ENCODE measurements at places on chromosomes 1 and 21. TPM values are rescaled to one million over a fixed set of nuclear protein-coding genes. Genes with fewer than 3 reads are reported as not detected.

GRCh38 chr1:55062801-55063576 is 23.6 kb downstream of the PCSK9 start:
- H3K27me3 ChIP-seq: peaks cover 10% of the 10 kb centered on the region
- H3K36me3 ChIP-seq: peaks cover 3% of the 10 kb centered on the region
- H3K4me1 ChIP-seq: peaks cover 3% of the 10 kb centered on the region
- no peak overlapping the region for H3K27ac ChIP-seq

Gene CEPT1
- total RNA-seq: 127 TPM

DNA sequence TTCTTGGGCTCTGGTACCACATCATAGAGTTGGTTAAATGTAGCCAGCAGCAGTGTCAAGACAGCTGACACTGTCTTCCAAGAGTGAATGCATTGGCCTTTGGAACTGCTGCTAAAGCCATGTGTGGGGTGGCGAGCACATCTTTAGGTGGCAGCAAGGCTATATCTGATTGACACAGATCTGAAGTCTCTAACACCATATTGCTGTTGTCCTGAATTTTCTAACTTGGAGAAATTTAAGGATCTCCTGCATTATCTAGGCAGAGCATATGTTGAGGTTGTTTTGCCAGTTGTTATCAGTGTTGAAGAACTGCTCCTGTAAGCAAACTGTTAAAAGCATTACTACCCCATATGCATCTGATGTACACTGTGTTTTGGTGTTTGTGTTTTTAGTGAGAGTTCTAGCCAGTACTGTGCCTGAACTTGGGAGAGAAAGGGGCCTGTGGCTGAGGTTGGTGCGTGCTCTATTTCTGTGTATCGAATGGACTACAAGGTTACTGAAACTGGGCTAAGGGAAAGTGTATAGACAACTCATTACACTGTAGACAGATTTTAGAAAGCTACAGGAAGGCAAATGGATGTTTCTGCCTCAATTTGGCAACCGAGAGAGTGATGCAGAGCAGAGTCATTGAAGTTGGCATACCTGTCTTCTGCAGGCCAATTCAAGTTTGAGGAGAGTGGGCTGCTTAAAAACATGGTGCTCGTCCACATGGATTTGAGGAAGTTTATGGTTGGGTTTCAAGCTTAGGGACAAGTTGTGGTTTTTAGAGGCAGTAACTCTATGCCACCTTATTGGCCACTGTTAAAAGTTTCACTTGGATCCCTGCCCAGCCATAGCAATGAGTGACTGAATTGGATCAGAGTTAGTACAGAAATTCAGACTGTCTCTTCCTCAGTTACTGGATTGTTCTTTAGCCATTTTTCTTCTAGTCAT is 16.9 kb downstream of the DYRK3 start:
- H3K4me3 ChIP-seq: no peak overlapping the region
- DNase-seq: no peak
- peaks cover 5% of the 10 kb centered on the region for H3K4me1 ChIP-seq

GRCh38 chr1:58157256-58157655 is 389.3 kb downstream of the OMA1 start:
- no peak overlapping the region for H3K27ac ChIP-seq
- no peaks in the 10 kb centered on the region for H3K36me3 ChIP-seq
- H3K4me3 ChIP-seq: no peak overlapping the region

- H3K4me1 ChIP-seq: peaks cover 8% of the 10 kb centered on the region
- H3K4me3 ChIP-seq: no peak overlapping the region
- DNase-seq: no peak
- H3K27me3 ChIP-seq: peaks cover 6% of the 10 kb centered on the region
These were observed 18.6 kb downstream of the ZBTB40 start for GRCh38 chr1:22470227-22470626.

GRCh38 chr1:192994141-192994540 is 65.0 kb downstream of the UCHL5 start:
- DNase-seq: no peak
- no peak overlapping the region for H3K27ac ChIP-seq
- no peaks in the 10 kb centered on the region for H3K4me1 ChIP-seq
- peaks cover 16% of the 10 kb centered on the region for H3K36me3 ChIP-seq

DNA sequence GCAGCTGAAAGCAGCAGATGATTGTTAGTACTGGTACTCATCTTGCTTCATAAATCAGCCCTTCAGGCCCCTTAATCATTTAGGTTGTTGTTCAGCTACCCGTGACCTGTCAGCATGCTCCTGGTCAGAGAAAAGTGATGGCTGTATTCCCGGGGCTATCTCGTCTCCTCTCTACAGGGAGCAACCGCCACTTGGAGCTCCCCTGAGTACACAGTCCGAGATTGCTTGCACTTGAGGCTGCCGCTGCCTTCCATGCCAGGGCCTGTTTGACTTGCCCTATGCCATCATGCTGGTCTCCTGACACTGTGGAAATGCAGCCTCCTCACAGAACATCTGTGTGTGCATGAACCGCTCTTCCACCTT is 97.5 kb downstream of the SPATA46 start:
- H3K27ac ChIP-seq: no peak overlapping the region
- no peak for DNase-seq
- H3K36me3 ChIP-seq: no peaks in the 10 kb centered on the region
- H3K4me1 ChIP-seq: peaks cover 9% of the 10 kb centered on the region
- peaks cover 7% of the 10 kb centered on the region for H3K27me3 ChIP-seq

Gene CRABP2
- total RNA-seq: 9.5 TPM

Gene DNAJC28
- total RNA-seq: 3.3 TPM

DNA sequence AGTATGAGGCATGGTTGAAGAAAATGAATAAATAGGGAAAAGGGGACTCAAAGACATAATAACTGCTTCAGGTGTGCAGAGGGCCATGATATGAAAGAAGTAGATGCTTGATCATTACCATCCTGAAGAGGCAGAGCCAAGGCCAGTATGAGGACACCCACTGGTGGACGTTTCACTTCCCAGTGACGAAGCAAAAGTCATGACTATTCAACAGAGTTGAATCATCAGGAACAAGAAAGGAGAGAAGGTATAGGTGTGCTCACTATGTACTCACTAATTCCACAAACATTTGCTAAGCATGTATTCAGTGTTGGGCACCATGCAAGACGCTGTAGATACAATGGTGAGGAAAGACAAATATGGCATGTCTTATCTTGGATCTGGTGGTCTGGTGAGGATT is 319.2 kb upstream of the RUNX1 start:
- no peaks in the 10 kb centered on the region for H3K4me1 ChIP-seq
- H3K4me3 ChIP-seq: no peak overlapping the region

DNA sequence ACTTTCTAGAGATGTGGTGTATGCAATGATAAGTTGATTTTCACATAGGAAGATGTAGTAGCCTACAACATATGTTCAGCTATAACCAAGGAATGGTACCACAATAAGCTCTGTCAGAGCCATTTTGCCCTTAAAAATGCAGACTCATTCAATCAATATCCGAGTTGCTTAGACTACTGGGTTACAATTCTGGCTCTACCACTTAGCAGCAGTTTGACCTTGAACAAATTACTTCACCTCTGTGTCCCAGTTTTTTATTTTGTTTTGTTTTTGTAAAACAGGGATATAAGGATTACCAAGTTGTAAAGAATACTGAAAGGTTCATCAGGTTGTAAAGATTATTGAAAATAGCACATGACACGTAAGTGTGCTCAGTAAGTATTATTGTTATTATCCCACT is 9.3 kb downstream of the EPS15 start:
- H3K4me1 ChIP-seq: peaks cover 14% of the 10 kb centered on the region
- no peak overlapping the region for H3K4me3 ChIP-seq
- peak overlapping the region; percentile 38 for H3K27ac ChIP-seq
- no peaks in the 10 kb centered on the region for H3K36me3 ChIP-seq

GRCh38 chr1:32831878-32832277 is 14.4 kb downstream of the S100PBP start:
- no peak for DNase-seq
- H3K4me1 ChIP-seq: no peaks in the 10 kb centered on the region
- peaks cover 11% of the 10 kb centered on the region for H3K36me3 ChIP-seq
- no peaks in the 10 kb centered on the region for H3K27me3 ChIP-seq
- H3K27ac ChIP-seq: no peak overlapping the region
- no peak overlapping the region for H3K4me3 ChIP-seq

Gene TAS1R1
- not detected for total RNA-seq

Gene ANGPTL3
- not detected for total RNA-seq

Gene USF1
- 121 TPM for total RNA-seq
